Caudate nucleus (tissue), 63 donors: ENCODE measurements at places on chromosomes 6 and 20.

- no peak for DNase-seq
These were observed 216.4 kb downstream of the DLL1 start for GRCh38 chr6:170074435-170074834.

GRCh38 chr6:118203545-118203944, 296.5 kb downstream of the SLC35F1 start:
- no peak for DNase-seq

GRCh38 chr6:124132256-124132655, 328.6 kb downstream of the NKAIN2 start:
- DNase-seq = no peak

DNA sequence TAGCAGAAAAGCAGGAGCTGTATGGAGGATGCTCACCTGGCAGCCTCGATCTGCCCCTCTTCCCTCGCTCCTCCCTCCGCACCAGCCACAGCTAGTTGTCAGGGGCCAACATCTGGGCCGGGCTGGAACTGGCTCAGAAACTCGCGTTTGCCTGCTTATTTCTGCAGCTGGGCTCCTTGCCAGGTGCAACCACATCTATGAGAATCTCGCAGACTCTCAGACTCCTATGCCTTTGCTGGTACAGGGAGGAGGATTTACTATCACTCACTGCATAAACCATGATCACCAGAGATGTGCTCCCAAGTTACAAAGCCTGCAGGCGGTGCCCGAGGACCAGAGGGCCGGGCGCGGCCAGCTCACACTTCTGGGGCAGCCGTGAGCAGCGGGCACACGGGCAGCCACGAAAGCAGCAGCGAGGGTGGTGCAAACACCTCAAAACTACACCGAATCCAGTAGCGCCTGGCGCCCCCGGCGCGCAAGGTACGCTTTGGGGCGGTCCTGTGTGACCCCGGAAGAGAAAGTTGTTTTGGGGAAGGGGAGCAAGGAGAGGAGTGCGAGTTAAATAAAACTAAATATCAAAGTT, 577 bp upstream of the LRRC1 start:
- peak; percentile 87 for DNase-seq

GRCh38 chr6:35048631-35049083, 92.5 kb downstream of the TCP11 start:
- peak; percentile 50 for DNase-seq

DNA sequence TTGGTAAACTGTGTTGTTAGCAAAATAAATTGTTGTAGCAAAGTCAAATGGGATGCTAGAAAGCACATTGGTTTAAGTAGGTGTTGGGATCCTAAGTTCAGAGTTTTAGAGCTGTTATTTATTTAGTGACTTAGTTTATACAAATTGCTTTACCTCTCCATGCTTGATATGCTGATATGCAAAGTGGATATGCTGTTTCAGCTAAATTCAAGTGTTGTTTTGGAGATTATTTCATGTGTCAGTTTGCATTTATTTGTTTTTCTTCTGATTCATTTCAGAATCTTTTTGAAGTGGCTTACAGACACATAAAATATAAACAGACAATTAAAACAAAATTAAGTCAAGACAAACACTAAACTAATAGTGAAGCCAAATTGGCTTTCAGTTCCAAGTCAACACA, 203.5 kb downstream of the ADGRB3 start:
- DNase-seq = no peak

DNA sequence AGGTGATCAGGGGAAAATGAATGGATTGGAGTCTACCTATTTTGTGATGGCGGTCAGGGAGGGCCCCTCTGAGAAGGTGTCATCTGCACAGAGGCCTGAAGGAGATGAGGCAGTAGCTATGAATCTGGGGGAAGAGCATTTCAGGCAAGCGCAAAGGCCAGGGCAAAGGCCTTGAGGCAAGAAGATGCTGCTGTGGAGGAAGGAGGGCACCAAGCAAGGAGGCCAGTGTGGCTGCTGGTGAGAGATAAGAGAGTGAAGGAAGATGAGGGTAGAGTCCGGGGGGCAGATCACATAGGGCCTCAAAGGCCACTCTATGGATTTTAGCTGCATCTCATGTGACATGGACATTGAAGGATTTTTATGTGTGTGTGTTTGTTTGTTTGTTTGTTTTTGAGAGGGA, 20.6 kb upstream of the CSNK2A1 start:
- DNase-seq = no peak

DNA sequence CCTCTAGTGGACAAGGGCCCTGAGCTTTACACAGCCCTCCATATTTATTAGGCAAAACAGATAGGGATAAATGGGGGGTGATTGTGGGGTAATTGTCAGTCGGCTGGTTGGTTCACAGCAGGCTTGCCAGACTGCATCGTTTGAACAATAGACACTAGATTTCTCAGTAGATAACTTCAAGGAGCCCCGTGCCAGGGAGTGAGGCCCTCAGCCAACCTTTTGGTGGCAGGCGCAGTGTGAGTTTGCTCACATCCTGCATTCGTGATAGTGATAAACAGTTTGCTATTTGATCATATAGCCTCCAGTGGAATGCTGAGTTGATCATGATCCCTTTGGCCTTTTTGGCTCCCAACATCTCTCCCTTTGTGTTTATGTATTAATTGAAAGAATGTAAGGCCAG, 3.6 kb upstream of the ABHD12 start:
- DNase-seq = no peak

DNA sequence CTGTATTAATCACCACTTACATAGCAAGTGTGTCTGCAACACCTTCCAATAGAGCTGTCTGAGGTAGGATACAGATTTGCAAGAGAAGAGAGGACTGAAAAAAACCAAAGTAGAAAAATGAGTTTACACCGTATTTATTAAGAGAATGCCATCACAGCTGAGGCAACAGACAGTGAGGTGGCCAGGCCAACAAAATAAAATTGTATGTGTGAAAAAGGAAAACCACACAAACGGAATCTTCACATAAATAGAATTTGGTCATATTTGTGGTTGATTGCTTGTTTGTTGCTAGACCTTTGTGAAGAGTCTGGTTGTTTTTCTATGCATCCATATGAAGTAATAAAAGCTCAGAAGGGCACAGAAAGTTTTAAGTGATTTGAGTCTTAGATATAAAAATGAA, 157.8 kb upstream of the TSHZ2 start:
- no peak for DNase-seq

GRCh38 chr20:63660622-63661021, 2.5 kb downstream of the RTEL1 start:
- DNase-seq = no peak

DNA sequence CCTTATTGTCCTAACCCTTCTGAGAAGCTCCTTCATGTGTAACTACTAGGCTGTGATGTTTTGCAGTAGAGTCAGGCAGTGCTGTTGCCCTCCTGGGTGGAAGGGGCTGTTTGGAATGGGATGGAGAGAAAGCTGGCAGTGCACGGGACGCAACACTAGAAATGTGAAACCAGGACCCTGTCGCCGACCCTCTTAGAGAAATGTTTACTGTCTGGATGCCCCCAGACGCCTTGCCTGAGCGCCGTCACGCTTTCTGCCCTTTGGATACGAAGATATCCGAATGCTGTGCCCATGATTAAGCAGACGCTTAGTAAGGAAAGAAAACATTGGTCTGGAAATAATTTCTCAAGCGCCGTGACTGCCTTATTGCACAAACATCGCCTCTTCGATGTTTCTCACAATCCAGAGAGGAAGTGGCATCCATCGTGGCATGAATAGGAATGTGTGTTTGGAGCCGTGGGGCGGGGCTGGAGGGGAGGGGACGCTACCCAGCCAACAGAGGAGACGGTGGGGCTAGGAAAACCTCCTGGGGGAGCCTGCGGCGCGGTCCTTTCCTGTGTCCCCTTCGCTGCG, 661 bp upstream of the PPP1R14C start:
- no peak for DNase-seq

- no peak for DNase-seq
These were observed 512.0 kb downstream of the CDKAL1 start for GRCh38 chr6:21046276-21046675.

DNA sequence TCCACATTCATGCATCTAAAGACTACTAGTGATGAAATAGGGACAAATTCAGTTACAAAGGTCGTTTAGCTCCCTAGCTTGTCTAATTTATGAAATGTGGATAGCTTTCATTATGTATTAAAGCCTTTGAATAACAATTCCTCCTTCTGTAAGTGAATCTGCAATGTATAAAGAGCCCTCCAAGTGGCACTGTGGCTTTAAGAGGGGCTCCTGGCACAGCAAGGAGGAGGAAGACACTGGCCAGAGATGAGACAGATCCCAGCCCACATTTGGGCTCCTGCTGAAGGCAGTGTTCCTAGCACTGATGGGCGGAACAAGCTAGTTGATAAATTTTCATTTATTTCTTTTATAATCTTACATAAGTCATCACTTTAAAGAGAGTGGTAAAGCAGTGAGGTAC, 17.6 kb upstream of the FUCA2 start:
- no peak for DNase-seq

- DNase-seq = no peak
These were observed 1.3 kb downstream of the DSTN start for GRCh38 chr20:17571153-17571527.

- DNase-seq = no peak
These were observed 37.2 kb downstream of the SEL1L2 start for GRCh38 chr20:13953227-13953626.

GRCh38 chr20:46240065-46240464, 68.2 kb downstream of the CDH22 start:
- DNase-seq = no peak

DNA sequence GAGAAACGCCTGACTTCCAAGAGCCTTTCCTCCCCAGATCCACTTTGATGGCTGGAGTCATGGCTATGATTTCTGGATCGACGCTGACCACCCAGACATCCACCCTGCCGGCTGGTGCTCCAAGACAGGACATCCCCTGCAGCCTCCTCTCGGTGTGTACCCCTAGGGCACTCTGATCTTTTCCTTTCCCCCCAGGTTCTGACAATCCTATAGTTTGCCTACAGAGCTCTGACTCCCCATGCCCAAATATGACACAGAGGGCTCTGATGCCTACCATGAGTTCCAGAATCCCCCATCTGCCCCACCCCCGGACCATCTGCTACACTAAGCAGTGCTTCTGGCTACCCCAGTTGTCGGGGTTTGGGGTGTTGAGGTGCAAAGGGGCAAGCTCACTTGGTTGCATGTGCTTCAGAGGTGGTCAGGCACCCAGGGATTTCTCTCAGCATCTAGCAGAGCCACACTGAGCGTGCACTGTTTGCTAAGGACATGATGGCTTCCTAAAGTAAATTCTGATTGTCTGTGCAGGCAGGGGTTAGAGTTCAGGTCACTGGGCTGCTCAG, 24.0 kb upstream of the SGK2 start:
- no peak for DNase-seq

GRCh38 chr6:78810146-78810545, 57.2 kb upstream of the IRAK1BP1 start:
- no peak for DNase-seq

- DNase-seq = no peak
These were observed 587 bp downstream of the PDSS2 start for GRCh38 chr6:107458672-107459282.

GRCh38 chr6:169212897-169213813, 40.5 kb downstream of the THBS2 start:
- peak; percentile 88 for DNase-seq

DNA sequence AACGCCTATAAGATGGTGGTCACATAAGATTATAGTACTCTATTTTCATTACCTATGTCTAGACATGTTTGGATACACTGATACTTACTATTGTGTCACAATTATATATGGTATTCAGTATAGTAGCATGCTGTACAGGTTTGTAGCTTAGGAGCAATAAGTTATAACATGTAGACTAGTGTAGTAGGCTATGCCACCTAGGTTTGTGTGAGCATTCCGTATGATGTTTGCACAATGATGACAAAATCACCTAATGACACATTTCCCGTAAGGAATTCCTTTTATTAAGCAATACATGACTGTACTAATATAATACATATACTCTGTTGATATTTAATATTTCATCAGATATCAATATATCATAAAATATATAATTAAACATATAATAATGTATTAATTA, 540.7 kb downstream of the BMP2 start:
- DNase-seq = no peak

- no peak for DNase-seq
These were observed 332.3 kb upstream of the MARCKS start for GRCh38 chr6:113524826-113525225.

GRCh38 chr6:10633216-10633615, 61.2 kb downstream of the C6orf52 start:
- DNase-seq = no peak

- no peak for DNase-seq
These were observed 11.8 kb downstream of the DCBLD1 start for GRCh38 chr6:117494283-117494682.

DNA sequence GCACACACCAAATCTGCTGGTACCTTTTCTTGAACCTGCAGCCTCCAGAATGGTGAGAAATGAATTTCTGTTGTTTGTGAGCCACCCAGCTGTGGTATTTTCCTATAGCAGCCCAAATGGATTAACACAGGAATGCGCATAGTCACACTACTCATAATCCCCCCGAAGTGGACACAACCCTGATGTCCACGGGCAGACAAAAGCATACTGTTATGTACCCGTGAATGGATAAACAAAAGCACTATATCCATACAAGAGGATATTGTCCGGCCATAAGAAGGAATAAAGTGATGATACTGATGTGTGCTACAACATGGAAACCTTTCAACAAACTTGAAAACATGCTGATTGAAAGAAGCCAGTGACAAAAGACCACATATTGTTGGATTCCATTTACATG, 25.1 kb upstream of the RPP40 start:
- DNase-seq = no peak

DNA sequence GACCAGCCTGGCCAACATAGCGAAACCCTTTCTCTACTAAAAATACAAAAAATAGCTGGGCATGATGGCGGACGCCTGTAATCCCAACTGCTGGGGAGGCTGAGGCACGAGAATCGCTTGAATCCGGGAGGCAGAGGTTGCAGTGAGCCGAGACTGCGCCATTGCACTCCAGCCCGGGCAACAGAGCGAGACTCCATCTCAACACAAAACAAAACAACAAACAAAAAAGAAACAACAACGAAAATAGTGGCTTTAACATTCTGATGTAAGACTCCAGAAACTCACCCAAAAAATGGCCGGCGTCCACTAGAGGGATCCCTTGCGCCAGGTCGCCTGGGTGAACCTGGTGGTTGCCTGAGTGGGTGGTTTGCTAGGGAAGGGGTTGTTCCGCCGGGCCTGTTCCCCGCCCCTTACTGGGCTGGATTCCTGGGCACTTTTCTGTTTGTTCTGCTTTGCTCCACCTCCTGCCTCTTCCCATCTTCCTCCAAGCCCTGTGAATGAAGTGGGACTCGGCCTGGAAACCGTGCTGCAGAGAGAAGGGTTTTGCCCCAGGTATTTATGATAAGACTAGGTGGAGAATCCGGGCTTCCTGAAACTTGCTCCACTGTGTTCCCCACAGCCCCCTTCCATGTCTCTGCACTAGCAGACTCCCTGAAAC, 1.5 kb downstream of the PABPC1L start:
- no peak for DNase-seq

- DNase-seq = no peak
These were observed 3.1 kb upstream of the PTGIS start for GRCh38 chr20:49570828-49571552.

DNA sequence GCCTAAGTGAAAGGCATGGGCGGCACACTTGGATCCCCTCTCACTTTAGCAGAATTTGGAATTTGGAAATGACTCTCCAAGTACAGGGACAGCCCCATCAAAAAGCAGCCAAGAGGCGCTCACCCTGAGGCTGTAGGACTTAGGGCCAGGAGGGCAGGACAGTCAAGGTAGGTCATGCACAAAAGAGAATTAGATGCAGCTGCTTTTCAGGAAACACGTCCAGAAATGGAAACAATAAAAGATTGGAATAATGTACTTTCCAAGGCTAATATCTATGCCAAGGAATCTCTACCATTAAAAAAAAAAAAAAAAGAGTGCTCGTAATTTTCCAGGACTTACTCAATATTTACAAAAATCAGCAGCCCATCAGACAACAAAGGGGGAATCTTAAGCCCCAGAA, 19.9 kb downstream of the PREP start:
- no peak for DNase-seq
